ENCODE measurements at places on chromosomes 1 and 21.

DNA sequence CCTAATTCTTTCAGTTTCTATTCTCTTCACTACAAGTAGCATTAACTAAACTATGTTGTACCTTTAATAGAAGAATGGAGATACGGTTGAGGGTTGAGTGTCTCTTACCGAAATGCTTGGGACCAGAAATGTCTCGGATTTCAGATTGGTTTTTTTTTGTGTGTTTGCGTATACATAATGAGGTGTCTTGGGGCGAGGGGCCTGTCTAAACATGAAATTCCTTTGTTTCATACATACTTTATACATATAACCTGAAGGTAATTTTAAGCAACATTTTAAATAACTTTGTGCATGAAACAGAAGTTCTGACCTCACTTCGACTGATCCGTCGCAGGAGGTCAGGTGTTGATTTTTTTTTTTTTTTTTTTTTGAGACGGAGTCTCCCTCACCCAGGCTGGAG, 36.3 kb upstream of the MYOCOS start:
- DNase-seq = no peak

DNA sequence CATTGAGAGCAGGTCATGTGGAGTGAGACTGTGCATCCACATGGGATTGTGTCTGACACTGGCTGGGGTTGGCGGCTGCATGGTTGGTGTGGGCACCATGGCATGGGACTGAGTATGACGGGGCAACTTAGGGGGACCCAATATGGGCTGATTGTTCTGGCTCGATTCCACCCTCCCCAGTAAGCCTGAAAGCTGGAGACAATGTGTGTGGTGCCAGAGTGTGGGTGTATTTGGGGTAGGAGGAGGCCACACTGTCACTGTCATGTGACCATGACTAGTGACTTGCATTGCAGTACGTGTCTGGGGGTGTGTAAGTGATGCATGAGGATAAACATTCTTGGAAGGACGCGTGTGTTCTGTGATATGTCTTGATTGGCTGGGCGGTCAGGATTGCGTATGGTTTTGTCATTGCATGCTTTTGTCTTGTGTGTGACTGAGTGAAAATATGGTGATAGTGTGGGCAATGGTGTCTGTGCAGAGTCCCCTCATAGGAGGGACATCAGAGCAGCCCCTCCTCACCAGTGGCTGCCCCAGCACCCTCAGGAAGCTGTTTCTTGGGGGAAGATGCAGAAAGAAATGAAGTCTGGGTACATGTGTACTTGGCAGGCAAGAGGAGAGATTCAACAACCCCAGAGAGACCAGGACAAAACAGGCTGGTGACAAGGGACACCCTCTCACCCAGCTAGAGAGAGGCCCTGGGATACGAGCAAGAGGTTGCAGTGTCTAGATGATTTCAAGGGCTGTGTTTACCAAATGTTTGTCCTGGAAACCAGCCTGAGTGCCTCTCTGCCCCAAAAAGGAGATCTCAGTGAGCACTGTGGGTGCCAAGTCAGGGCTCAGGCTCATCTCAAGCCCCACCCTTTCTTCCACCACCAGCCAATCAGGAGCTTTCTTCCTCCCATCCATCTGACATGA, 36.3 kb downstream of the SDC3 start:
- DNase-seq = no peak

GRCh38 chr1:26780344-26780957, 7.3 kb upstream of the PIGV start:
- DNase-seq = no peak

DNA sequence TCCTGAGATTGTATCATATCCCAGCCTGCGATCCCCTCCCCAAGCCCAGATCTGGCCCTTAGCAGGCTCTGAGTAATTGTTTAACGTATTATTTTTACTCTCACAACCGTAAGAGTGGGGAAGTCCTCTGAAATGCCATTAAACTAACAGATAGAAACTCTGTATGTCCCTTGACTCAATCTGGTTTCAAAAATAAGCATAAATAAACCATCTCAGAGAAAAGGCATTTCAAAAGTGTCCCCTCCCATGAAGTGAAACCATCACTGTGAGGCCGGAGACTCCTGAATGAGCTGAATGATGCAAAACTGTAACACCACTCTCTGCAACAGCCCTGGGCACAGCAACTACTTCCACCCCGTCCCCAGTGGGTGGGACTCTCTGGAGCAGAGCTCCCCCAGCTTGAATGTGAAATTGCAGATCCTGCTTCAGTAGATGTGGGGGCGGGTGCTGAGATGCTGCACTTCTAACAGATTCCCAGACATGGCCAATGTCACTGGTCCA, 104.1 kb downstream of the SYF2 start:
- no peak for DNase-seq
